ENCODE measurements at places on chromosomes 3 and 15. TPM values are rescaled to one million over a fixed set of nuclear protein-coding genes. Genes with fewer than 3 reads are reported as not detected.
A peak's percentile ranks its signal among the peaks of the same experiment; 100 is the strongest.

The SLCO2A1 gene
- total RNA-seq, result 12.6 TPM

The SHC4 gene
- 2.6 TPM for total RNA-seq

The MYRIP gene
- total RNA-seq, result 0.75 TPM

- peaks cover 34% of the 10 kb centered on the region for H3K4me1 ChIP-seq
- no peaks in the 10 kb centered on the region for H3K27me3 ChIP-seq
- H3K4me3 ChIP-seq, result no peak overlapping the region
- no peak overlapping the region for H3K27ac ChIP-seq
Measured at GRCh38 chr3:56751056-56751707, 50.6 kb downstream of the ARHGEF3 start.

DNA sequence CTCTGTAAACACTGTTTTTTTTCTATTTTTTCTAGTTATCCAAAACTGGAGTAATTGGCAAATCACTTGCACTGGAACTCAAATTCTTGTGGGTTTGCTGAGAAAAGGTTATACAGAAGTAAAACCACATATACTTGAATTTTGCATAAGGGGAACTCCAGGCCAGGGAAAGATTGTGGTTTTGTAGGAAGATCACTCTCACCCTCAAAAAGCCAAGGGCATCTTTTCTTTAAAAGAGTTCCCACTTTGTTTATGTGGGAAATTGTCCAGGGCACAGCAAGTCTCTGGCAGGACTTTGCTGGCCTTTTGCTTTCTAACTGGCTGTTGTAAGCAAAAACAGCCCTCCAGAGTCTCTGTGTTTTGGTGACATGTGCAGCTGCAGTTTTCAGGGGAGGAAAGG, 340.3 kb upstream of the RBMS3 start:
- no peak overlapping the region for H3K27ac ChIP-seq
- H3K4me3 ChIP-seq, result no peak overlapping the region
- no peaks in the 10 kb centered on the region for H3K4me1 ChIP-seq
- DNase-seq, result no peak
- no peaks in the 10 kb centered on the region for H3K36me3 ChIP-seq
- no peaks in the 10 kb centered on the region for H3K27me3 ChIP-seq

GRCh38 chr15:61186905-61187741, 42.0 kb downstream of the RORA start:
- peaks cover 13% of the 10 kb centered on the region for H3K4me1 ChIP-seq
- no peaks in the 10 kb centered on the region for H3K36me3 ChIP-seq
- peak overlapping the region; percentile 25 for H3K4me3 ChIP-seq
- H3K27ac ChIP-seq, result no peak overlapping the region
- no peaks in the 10 kb centered on the region for H3K27me3 ChIP-seq

DNA sequence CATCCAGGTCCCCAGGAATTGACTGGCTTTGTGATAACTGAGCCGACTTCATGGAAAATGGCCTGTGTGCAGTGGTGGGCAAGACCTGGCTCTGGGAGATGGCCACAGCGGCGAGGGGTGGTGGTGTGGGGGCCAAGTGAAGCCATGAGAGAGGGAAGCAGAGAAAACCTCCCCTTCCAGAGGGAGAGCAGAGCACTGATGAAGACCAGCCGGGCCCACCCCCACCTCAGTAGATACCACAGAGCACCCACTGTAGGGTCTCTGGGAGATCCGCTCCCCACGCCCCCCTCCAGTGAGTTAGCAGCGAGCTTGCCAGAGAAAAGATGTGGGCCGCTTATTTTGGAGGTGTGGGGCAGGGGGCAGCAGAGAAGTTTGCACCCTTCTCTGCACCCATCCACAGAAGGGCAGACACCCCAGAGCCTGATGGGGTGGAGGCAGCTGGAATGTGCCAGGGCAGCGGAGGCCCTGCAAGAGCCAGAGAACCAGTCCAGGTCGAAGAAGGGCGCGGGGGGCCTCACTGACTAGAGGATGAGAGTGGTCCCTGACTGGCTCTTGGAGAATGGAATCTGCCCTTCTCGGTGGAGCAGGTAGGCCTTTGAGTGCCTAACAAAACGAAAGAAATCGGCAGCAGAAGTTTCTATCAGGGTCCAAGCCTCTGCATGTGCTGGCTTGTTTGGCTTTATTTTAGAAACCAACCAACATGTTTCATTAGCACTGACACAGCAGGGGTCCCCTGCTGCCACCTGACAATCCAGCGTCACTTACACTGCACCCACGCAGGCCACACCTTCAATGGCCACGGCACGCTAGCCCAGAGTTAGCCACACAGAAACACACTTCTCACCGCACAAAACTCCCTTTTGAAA, 28.3 kb downstream of the MELTF start:
- peaks cover 15% of the 10 kb centered on the region for H3K4me1 ChIP-seq
- H3K4me3 ChIP-seq, result peak overlapping the region; percentile 70
- H3K27me3 ChIP-seq, result no peaks in the 10 kb centered on the region
- peak overlapping the region; percentile 82 for H3K27ac ChIP-seq
- no peaks in the 10 kb centered on the region for H3K36me3 ChIP-seq

- H3K27ac ChIP-seq, result no peak overlapping the region
- H3K36me3 ChIP-seq, result no peaks in the 10 kb centered on the region
- no peak for DNase-seq
- H3K27me3 ChIP-seq, result no peaks in the 10 kb centered on the region
- H3K4me1 ChIP-seq, result peaks cover 5% of the 10 kb centered on the region
Measured at GRCh38 chr15:78977591-78978347, 32.9 kb upstream of the CTSH start.

DNA sequence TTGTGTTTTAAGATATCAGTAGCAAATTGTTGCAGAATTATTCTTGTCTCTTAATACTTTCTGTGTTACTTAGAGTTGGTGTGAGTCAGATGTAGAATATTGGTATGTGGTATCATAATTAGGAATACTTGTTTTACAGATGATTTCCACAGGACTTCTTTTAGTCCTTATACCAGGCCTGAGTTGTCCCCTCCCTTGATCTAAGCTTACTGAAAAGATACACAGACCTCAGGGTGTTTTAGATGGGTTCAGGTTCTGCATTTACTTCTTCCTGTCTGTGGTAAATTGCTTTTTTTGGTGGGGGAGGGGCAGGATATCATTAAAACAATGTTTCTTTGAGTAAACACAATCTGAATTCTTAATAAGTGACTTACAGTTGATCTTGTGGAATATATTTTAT, 14.2 kb downstream of the DZIP3 start:
- H3K4me1 ChIP-seq, result no peaks in the 10 kb centered on the region
- DNase-seq, result no peak
- no peak overlapping the region for H3K4me3 ChIP-seq
- no peaks in the 10 kb centered on the region for H3K27me3 ChIP-seq
- no peaks in the 10 kb centered on the region for H3K36me3 ChIP-seq

All from heart left ventricle (tissue), 16 donors.